Mammary microvascular endothelial cell (primary cell): ENCODE measurements at places on chromosomes 4 and X. TPM values are rescaled to one million over a fixed set of nuclear protein-coding genes. Genes with fewer than 3 reads are reported as not detected.

Gene USP27X
- total RNA-seq, result 1.1 and 2.5 TPM in 2 replicates

Gene PAGE5
- total RNA-seq, result not detected in 2 replicates

Gene EVC
- 9.1 and 9.3 TPM in 2 replicates for total RNA-seq

Gene CFI
- 47.5 and 51.0 TPM in 2 replicates for total RNA-seq

Gene CORIN
- total RNA-seq, result 0.10 and 0.33 TPM in 2 replicates

Gene PDZD4
- not detected in 2 replicates for total RNA-seq

Gene STATH
- total RNA-seq, result not detected in 2 replicates

Gene PDE6B
- total RNA-seq, result 0.98 TPM in 1 of 2 replicates, not detected in the other

Gene OTUD6A
- total RNA-seq, result not detected in 2 replicates

Gene CCDC110
- 0.13 and 1.2 TPM in 2 replicates for total RNA-seq

Gene RASL11B
- not detected in 2 replicates for total RNA-seq

Gene IL21
- not detected in 2 replicates for total RNA-seq
